CD14-positive monocyte (primary cell): ENCODE measurements at places on chromosomes 1 and 21.
A peak's percentile ranks its signal among the peaks of the same experiment; 100 is the strongest.

GRCh38 chr21:14757533-14758327 lies 211.6 kb upstream of the SAMSN1 start:
- H3K27ac ChIP-seq = no peak overlapping the region
- no peak for DNase-seq
- peaks cover 15% of the 10 kb centered on the region for H3K4me1 ChIP-seq
- no peak overlapping the region for H3K4me3 ChIP-seq
- H3K36me3 ChIP-seq = no peaks in the 10 kb centered on the region
- H3K27me3 ChIP-seq = no peaks in the 10 kb centered on the region

- no peaks in the 10 kb centered on the region for H3K36me3 ChIP-seq
- no peak for DNase-seq
- no peak overlapping the region for H3K27ac ChIP-seq
- H3K4me3 ChIP-seq = no peak overlapping the region
- peaks cover 80% of the 10 kb centered on the region for H3K27me3 ChIP-seq
Measured at GRCh38 chr1:6420454-6421042, 829 bp upstream of the HES2 start.

GRCh38 chr1:87188640-87189039 lies 140.0 kb upstream of the LMO4 start:
- no peak for DNase-seq
- no peak overlapping the region for H3K27ac ChIP-seq
- no peaks in the 10 kb centered on the region for H3K36me3 ChIP-seq
- H3K4me3 ChIP-seq = no peak overlapping the region

- no peaks in the 10 kb centered on the region for H3K4me1 ChIP-seq
- H3K4me3 ChIP-seq = no peak overlapping the region
- H3K36me3 ChIP-seq = no peaks in the 10 kb centered on the region
- no peaks in the 10 kb centered on the region for H3K27me3 ChIP-seq
- no peak overlapping the region for H3K27ac ChIP-seq
Measured at GRCh38 chr1:22153660-22154437, 11.0 kb upstream of the WNT4 start.

GRCh38 chr1:153337980-153338853 lies 10.4 kb downstream of the PGLYRP4 start:
- no peak overlapping the region for H3K4me3 ChIP-seq
- H3K27ac ChIP-seq = no peak overlapping the region
- H3K36me3 ChIP-seq = no peaks in the 10 kb centered on the region
- no peaks in the 10 kb centered on the region for H3K4me1 ChIP-seq
- DNase-seq = no peak
- H3K27me3 ChIP-seq = no peaks in the 10 kb centered on the region

DNA sequence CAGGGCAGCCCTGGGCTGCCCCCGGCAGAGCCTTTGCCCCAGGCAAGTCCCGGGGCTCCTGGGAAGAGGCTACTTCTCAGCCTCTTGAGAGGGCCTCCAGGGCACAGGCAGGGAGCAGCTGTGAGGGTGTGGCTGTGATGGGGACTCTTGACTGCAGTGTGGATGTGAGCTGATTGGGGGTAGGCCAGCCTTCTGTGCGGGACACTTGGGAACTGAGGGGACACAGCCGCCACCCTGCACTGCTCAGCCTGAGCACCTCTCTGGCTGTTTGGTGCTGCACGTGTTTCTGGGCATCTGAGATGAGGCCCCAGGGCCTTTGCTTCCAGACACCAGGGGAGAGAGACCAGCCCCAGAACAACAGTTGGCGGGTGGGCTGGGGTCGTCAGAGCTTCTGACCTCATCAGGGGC lies 62.1 kb downstream of the SKI start:
- H3K27ac ChIP-seq = peak overlapping the region; percentile 43
- H3K4me3 ChIP-seq = no peak overlapping the region
- no peaks in the 10 kb centered on the region for H3K36me3 ChIP-seq
- H3K4me1 ChIP-seq = peaks cover 42% of the 10 kb centered on the region

DNA sequence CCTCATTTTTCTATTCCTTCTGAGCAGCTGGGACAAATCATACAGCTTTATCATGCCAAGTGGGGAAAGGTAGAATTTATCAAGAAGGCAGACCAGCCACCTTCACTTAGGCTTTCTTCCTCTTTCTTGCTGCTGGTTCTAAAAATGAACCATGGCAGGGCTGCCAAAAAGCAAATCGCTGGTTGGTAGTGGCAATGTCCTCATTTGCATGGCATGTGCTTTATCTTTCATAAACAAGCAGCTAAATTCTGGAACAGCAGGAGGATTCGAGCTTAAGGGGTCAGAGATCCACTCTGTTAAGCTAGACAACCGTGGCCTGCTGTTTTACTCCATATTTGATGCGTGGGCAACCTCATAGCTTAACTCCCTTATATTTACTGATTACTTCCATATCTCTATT lies 91.3 kb downstream of the RPE65 start:
- H3K4me3 ChIP-seq = no peak overlapping the region
- H3K27ac ChIP-seq = peak overlapping the region; percentile 54
- peak; percentile 16 for DNase-seq
- H3K4me1 ChIP-seq = peaks cover 46% of the 10 kb centered on the region

GRCh38 chr1:225711236-225711937 lies 58.5 kb upstream of the ENAH start:
- no peak overlapping the region for H3K4me3 ChIP-seq
- H3K36me3 ChIP-seq = no peaks in the 10 kb centered on the region
- H3K4me1 ChIP-seq = peaks cover 37% of the 10 kb centered on the region

GRCh38 chr21:45576838-45577737 lies 34.8 kb upstream of the SLC19A1 start:
- H3K4me1 ChIP-seq = no peaks in the 10 kb centered on the region
- H3K4me3 ChIP-seq = no peak overlapping the region
- no peaks in the 10 kb centered on the region for H3K36me3 ChIP-seq
- no peak for DNase-seq
- no peaks in the 10 kb centered on the region for H3K27me3 ChIP-seq

DNA sequence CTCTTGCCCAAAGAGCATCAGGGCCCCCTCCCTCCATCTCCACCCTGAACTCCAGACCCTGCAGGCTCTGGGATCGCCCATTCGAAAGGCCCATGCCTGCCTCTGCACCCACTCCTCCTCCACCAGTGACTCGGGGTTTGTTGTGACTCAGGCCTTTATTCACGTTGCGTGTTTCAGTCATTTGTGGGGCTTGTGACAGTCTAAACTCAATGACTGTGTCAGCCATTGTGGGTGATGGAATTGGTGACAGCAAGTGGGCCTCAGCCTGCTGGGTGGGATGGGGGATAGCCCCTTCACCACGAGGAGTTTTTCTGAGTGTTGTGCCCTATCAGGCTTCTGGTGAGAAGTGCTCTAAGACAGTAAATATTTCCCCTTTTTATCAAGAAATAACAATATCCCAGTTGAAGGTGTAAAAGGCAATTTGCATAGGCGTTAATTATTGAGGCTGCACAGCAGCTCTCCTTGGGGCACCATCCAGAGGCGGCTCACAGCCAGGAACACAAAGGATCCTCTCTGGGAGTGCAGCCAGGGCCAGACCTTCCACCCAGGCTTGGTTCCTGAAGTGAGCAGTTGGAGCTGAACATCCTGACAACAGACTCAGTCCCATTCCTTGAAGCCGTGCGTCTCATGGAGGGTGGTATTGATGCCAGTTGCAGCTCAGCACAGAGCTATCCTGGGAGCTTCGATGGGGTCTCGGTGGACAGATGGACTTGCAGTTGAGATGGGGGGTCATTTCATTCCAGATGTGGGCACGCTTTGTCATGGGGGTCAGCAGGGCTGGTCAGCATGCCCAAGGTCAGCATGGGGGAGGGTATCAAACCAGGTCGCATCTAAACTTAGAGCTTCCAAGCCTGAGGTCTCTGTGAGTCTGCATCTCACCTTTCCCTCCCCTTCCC lies 135.6 kb upstream of the CACNA1E start:
- no peaks in the 10 kb centered on the region for H3K36me3 ChIP-seq
- no peaks in the 10 kb centered on the region for H3K27me3 ChIP-seq
- no peaks in the 10 kb centered on the region for H3K4me1 ChIP-seq
- H3K4me3 ChIP-seq = no peak overlapping the region

DNA sequence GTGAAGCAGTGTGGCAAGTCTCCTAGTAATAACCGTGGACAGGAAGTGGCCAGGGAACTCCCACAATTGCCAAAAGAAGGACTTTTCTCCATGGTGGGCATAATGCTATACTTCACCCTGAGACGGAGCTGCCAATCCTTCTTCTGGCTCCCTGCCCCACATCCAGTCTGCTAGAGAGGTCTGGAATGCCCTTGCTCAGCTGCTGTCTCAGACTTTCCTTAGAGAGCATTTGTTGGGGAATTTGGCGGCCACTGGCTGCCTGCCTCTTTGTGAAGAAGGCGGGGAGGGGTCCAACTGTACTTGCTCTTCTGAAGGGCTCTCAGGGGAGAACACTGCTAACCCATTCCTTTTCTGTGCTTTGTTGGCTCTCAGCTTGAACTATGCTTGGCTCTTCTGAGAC lies 123.7 kb upstream of the EDN2 start:
- H3K27me3 ChIP-seq = no peaks in the 10 kb centered on the region
- no peak overlapping the region for H3K4me3 ChIP-seq
- H3K4me1 ChIP-seq = peaks cover under 1% of the 10 kb centered on the region
- no peaks in the 10 kb centered on the region for H3K36me3 ChIP-seq
- DNase-seq = peak; percentile 48

DNA sequence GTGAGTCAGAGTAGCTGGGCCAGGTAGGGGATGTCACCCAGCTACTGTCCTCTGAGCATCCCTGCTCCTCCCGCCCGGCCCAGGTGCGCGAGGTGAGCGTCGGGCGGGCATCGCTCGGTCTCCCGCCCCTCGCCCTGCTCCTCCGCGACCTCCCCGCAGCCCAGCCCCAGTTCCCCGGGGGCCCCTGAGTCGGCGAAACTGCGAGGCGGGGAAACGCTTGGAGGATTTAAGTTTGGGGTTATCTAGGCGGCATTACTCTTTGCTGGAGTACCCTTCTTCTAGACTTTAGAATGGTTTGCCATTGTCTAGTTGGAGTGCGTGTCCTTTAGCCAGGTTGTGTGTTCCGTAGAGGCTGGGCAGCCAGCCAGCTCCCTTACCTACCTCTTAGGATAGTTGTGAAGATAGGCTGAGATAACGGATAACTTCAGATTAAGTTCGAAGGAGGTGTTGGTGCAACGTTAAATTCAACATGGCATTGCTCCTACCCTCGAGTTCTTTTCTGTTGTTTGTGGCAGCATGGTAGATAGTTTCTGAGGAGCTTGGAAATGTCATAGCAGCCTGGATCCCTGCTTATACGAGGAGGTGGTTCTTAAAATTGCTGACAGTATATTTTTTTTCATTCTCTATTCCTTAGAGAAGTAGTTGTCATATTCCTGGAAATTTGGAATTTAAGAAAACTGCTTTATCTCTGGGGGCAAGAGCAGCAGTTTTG lies 697 bp downstream of the AGO3 start:
- H3K4me1 ChIP-seq = peaks cover 40% of the 10 kb centered on the region
- H3K27me3 ChIP-seq = no peaks in the 10 kb centered on the region
- peaks cover 1% of the 10 kb centered on the region for H3K36me3 ChIP-seq
- peak overlapping the region; percentile 78 for H3K4me3 ChIP-seq

DNA sequence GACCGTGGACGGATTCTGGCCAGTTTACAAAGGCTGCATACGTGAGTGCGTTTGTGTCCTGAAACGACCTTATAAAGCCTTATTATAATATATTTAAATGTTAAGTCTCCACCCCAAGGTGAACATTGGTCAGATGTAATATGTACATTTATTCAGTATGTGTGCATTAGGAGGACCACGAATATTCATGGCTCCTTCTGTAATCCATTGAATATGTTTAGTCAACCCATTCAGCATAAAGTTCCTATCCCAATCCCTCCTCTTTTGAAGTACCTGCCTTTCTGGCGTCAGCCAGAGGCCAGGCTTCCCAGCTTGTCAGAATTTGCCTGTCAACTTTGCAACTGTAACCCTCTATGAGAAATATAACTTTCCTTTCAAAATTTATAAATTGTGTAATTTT lies 10.4 kb upstream of the FLG start:
- H3K36me3 ChIP-seq = no peaks in the 10 kb centered on the region
- no peak overlapping the region for H3K4me3 ChIP-seq
- H3K27me3 ChIP-seq = peaks cover 2% of the 10 kb centered on the region
- H3K4me1 ChIP-seq = no peaks in the 10 kb centered on the region
- DNase-seq = no peak
- no peak overlapping the region for H3K27ac ChIP-seq

GRCh38 chr1:180566026-180566425 lies 7.3 kb downstream of the OVAAL start:
- DNase-seq = no peak
- H3K27me3 ChIP-seq = no peaks in the 10 kb centered on the region
- no peaks in the 10 kb centered on the region for H3K4me1 ChIP-seq
- no peak overlapping the region for H3K27ac ChIP-seq

DNA sequence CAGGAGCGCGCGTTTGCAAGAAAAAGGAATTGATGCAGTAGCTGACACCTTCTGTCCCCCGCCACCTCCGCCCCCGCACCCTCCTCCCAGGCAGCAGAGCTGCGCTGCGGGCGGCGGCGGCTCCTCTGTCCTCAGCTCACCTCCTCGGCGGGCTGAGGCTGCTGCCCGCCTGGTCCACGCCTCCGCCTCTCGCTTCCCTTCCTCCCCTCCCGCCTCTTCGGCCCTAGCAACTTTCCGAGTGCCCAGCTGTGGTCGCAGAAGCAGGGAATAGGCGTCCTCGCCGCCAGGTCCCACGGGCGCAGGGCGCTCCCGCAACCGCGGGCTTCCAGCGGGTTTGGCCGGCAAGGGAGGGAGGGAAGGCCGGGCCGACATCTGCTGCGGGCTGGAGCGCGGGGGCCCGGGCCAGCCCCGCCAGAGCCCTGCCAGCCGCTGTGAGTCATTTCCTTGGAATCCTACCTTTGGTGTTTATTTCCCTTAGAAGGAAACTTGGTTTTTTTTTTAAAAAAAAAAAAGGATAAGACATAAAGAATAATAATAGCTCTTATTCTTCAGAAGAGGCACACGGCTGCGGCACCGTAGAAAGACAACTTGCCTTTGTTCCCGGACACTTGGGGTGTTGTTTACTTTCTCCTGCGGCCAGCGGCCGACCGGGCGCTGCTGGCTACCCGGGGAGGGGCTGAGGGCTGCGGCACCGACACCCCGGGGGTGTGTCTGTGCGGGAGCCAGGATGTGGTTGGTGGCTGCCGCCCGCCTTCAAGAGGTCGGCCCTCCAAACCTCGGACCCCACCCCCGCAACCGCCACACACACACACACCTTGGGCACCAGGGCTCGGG lies 1.1 kb downstream of the SERTAD4 start:
- H3K36me3 ChIP-seq = no peaks in the 10 kb centered on the region
- DNase-seq = no peak
- H3K4me1 ChIP-seq = no peaks in the 10 kb centered on the region
- H3K27me3 ChIP-seq = peaks cover 66% of the 10 kb centered on the region
- no peak overlapping the region for H3K4me3 ChIP-seq
- H3K27ac ChIP-seq = no peak overlapping the region

DNA sequence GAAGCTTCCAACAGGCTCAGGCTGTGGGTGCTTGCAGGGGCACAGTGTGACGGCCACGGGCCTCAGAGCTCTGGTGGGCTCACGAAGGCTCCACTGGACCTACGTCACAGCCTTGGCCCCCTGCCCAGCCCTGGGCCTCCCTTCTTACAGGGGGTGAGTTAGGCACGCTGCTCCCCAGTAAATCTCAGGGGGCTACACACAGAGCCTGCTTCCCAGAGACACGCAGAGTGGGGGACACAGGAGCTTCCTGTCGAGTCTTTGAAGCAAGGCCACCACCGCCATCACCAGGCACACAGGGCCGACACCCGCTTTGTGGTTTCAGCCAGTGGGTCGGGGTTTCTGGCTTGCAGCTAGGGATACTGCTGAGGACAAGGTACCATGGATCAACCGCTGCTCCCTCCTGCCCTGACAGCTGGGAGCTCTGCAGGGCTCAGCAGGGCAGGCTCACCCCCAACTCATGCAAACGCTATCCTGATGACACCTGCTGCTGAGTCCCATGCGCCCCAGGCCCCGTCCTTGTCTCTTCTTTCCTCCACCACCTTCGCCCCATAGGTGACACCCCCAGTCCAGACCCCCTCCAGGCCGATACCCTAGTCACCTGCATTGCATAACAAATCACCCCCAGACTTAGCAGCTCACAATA lies 5.5 kb upstream of the CFAP410 start:
- no peak overlapping the region for H3K27ac ChIP-seq
- H3K4me1 ChIP-seq = peaks cover 10% of the 10 kb centered on the region
- H3K36me3 ChIP-seq = no peaks in the 10 kb centered on the region
- DNase-seq = no peak
- H3K27me3 ChIP-seq = peaks cover 4% of the 10 kb centered on the region
